ENCODE measurements at places on chromosomes 4 and X.
A peak's percentile ranks its signal among the peaks of the same experiment; 100 is the strongest.

GRCh38 chr4:112956484-112956896, 93.0 kb upstream of the ANK2 start:
- DNase-seq = no peak

- DNase-seq = peak; percentile 50
These were observed 74.1 kb upstream of the WDR44 start for GRCh38 chrX:118271775-118272174.

GRCh38 chr4:102569200-102569599, 68.0 kb downstream of the NFKB1 start:
- DNase-seq = no peak

- no peak for DNase-seq
These were observed 57.3 kb upstream of the ZNF157 start for GRCh38 chrX:47313056-47313455.

- DNase-seq = no peak
These were observed 12.8 kb upstream of the GPR82 start for GRCh38 chrX:41711021-41711667.

- peak; percentile 75 for DNase-seq
These were observed 129.3 kb upstream of the FAM9B start for GRCh38 chrX:9163214-9163709.

DNA sequence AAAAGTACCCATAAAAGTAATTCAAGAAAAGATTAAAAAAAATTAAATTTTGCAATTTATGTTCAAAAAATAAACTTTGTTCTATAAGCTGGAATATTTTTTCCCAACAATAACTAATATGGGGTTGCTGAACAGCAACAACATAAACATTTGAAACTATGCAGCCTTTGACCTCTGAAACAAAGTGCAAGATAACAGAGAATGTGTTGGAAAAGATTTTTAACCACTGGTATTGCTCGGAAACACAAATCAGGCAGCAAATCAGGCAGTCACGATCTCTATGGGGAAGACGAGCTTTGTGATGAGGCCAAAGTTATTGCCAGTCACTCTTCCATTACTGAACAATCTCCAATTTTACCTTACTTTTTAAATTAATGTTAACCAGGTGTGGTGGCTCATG, 332.1 kb downstream of the PABPC4L start:
- no peak for DNase-seq

- no peak for DNase-seq
These were observed 962.6 kb downstream of the PCDH7 start for GRCh38 chr4:31682796-31683195.

GRCh38 chr4:153501578-153501977, 35.4 kb downstream of the TMEM131L start:
- DNase-seq = no peak

DNA sequence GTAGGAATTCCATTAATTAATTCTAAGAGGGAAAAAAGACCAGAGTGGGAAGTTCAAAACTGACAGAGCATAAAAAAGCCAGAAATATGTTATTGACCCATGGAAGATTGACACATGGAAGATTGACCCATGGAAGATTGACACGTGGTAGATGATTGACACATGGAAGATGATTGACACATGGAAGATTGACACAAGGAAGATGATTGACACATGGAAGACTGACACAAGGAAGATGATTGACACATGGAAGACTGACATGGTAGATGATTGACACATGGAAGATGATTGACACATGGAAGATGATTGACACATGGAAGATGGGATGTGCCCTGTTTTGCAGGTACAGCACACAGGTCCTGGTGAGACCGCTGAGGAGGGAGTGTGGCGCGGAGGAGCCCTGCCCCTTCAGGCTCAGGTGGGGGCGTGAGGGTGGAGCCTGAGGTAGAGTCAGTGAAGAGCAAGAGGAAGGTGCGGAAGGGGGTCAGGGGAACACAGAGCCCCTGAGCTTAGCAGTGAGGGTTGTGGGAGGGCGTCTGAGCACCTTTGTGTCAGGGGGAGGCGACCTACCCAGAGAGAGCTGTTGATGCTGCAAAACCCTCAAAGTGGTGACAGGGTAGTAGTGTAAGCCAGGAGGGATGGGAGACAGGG, 15.8 kb upstream of the PDE6B start:
- DNase-seq = no peak

DNA sequence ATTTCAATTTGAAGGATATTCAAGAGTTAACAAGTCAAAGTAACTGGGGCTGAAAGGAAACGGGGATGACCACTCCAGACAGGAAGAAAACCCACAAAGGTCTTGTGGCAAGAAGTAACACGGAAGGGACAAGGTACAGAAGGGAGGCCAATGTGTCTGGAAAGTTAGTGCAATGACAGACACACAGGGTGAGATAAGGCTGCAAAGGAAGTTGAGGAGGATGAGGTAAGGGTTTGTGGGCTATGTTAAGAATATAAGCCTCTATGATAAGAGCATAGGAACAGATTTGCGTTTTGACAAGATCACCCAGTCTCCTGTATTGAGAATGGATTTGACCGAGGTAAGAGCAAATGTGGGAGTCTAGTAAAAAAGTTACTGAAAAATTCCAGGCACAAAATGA, 21.9 kb upstream of the EMCN start:
- no peak for DNase-seq

DNA sequence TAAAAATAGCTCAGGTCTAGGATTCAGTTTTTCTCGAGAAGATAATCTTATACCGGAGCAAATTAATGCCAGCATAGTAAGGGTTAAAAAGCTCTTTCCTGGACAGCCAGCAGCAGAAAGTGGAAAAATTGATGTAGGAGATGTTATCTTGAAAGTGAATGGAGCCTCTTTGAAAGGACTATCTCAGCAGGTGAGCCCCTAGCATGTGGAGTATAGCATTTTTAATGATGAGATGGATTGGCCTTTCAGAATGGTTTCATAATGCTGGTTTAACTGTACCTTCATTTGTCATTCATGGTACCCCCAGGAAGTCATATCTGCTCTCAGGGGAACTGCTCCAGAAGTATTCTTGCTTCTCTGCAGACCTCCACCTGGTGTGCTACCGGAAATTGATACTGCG, 79.4 kb downstream of the SLC10A6 start:
- no peak for DNase-seq

DNA sequence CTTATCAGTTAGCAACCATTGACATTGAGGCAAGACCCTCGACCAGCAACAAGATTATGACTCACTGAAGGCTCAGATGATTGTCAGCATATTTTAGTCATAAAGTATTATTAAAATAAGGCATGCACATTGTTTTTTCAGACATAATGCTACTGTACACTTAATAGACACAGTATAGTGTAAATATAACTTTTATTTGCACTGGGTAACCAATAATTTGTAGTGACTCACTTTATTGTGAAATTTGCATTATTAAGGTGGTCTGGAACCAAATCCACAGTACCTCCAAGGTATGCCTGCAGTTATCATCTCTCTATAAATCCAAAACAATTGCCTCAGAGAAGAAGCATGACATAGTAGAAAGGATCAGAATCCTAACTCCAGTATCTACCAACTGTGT, 330.1 kb upstream of the SMIM31 start:
- no peak for DNase-seq

- DNase-seq = peak; percentile 76
These were observed 52.1 kb downstream of the NDST3 start for GRCh38 chr4:118086344-118086743.

- DNase-seq = peak; percentile 57
These were observed 82.4 kb upstream of the MTM1 start for GRCh38 chrX:150486011-150486410.

DNA sequence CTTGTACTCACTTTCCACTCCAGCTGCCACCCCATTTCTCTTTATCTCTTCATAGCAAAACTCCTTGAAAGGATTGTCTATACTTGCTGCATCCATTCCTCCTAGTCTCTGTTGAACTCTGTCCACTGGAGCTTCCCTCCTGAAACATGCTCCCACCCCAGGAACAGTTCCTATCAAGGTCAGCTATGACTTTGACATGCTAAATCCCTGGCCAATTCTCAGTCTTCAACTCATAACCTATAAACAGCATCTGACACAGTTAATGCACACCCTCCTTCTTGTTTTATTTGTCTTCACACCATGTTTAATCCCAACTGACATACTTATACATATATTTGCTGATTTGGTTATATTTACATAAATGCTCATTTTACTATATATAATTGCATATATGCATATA, 47.8 kb downstream of the SPARCL1 start:
- DNase-seq = no peak

DNA sequence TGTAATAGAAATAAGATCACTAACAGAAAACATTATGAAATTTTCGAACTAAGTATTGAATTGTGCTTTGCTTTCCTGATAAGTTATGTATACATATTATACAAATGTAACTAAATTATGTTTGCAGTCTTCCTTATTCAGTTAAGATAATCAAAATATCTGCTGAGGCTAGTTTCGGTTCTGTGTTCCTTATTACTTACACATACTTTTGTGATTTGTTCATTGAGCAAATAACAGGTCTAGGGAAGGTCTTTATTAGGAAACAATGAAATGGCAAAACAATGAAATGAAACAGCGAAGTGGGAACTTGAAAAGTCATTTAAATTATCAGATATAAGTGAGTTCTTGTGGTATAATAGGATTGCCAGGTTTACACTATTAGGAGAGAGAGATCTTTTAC, 352.4 kb downstream of the GRIA2 start:
- no peak for DNase-seq

- DNase-seq = peak; percentile 87
These were observed 85.3 kb upstream of the RBPJ start for GRCh38 chr4:26235500-26235899.

- DNase-seq = peak; percentile 13
These were observed 2293.1 kb downstream of the PCDH7 start for GRCh38 chr4:33013282-33013681.

DNA sequence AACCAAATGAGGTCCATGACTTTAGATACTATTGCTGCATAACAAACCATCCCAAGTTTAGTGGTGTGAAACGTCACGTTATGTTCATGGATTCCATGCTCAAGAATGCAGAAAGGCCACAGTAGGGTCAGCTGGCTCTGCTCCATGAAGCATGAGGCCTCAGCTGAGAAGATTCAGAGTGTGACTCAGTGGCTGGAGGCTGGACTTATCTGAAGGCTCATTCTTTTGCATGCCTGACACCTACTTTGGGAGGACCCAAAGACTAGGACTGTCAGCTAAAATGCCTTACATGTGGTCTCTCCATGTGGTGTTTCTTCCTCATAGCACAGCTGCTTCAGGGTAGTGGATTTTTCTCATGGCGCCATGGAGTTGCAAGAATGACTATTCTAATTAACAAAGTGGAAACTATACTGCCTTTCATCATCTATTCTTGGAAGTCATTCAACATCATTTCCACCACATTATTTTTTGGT, 11.5 kb upstream of the CCDC149 start:
- DNase-seq = peak; percentile 98

GRCh38 chrX:18676050-18676449, 4.1 kb upstream of the RS1 start:
- DNase-seq = no peak

GRCh38 chrX:6227453-6227835, 1.2 kb downstream of the NLGN4X start:
- no peak for DNase-seq

- DNase-seq = no peak
These were observed 7.8 kb downstream of the DIAPH2 start for GRCh38 chrX:96692454-96692853.

DNA sequence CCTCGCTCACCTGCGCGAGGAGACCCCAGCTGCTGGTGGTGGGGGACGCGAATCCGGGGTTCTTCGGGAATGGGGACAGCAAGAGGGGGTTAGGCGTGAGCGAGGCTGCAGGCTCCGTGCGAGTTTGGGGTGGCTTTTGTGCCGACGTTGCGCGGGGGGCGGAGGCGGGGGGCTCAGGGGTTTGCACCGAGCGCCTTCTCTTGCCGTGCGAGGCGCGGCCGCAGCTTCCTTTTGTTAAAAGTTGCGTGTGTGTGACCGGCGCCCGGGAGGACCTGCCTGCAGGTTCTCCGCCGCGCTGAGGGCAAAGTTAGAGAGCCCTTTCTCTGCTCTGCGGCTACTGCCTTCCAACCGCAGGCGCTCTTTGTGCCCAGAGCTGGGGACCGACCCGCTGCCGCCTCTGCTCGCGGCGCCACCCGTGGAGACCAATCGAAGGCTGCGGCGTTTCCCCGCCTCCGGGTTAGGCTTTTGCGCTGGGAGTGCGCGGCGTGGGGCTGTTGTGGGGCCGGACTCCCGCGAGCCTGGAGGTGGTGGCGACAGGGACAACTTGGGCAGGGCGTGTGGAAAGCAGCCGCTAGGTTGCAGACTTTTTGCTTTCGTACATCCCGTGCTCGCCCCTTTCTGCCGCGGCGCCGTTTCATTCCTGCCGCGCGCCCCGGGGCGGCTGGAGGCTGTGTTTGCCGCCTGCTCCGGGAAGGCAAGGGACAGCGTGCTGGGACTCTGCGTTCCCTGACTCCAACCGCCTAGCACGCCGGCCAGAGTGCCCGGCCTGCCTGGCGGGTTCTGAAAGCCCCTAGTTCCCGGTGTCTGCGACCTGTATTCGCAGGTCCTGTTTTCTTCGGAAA, 716 bp downstream of the KIT start:
- DNase-seq = peak; percentile 68

DNA sequence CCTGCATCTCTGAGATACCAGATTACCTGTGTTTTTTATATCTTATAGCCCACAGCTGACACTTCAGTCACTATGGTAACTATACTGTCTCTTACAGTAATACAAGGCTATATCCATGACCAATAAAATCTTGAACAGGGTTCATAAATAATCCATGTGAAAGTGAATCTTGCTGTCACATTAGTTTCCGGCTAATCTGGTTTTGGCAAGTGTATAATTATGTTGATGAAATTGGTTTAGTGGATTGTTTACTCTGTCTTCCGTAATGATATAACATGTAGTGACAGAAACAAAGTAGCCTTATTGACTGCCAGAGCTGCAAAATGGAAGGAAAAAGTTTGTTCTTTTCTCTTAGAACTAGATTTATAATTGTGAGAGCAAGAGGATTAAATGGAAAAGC, 686.6 kb upstream of the PABPC4L start:
- no peak for DNase-seq

GRCh38 chr4:73139245-73139644, 69.7 kb upstream of the COX18 start:
- DNase-seq = no peak

DNA sequence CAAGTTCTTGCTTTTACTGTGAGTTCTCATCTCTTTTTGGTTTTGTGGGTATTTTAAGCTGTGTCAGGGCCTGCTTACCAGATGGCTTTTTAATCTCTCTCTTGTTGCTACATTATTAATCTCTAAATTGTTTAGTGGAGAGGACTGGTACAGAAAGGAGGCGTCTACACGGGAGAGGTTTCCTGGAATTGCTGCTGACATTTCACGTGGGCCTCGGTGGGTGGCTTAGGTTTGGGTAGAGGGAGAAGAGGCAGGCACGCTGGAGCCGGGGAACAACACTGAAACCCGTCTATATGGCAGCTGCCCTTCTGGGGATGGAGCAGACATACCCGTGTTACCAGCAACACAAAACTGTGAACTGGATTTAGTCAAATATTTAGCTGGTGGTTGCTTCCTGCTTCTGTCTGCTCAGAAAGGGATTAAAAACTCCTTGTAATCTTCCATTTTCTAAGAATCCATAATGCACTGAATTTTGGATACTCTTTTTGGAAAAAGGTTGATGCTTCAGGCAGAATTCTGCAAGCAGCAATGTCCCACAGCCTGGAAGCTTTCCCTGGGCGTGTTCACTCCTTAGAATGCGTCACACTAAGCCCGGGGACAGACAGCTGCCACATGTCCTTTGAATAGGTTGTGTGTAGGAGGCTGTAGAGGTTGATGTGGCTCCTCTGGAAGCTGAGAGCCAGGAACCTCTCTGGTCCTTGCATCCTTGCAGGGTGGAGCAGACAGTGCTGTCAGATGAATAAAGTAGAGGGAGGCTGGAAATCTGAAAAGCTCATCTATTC, 199.8 kb upstream of the GATB start:
- no peak for DNase-seq

Data from M059J (cell line).